Caudate nucleus (tissue), 63 donors: ENCODE measurements at places on chromosomes 5 and 9.

GRCh38 chr5:96747720-96748119 is 60.0 kb downstream of the ERAP1 start:
- no peak for DNase-seq

GRCh38 chr9:79945016-79945415 is 373.3 kb downstream of the TLE4 start:
- no peak for DNase-seq

- peak; percentile 25 for DNase-seq
Measured at GRCh38 chr9:135864447-135865049, 42.8 kb downstream of the CAMSAP1 start.

- no peak for DNase-seq
Measured at GRCh38 chr9:131545003-131545785, at the start of gene PRRT1B. Gene PRRT1B (plus strand): TSS chr9:131545523. CDS start chr9:131545616, 93 bp downstream.

- no peak for DNase-seq
Measured at GRCh38 chr5:149432376-149432775, 53.3 kb upstream of the IL17B start.

- no peak for DNase-seq
Measured at GRCh38 chr5:158911693-158912363, 187.9 kb downstream of the EBF1 start.

- DNase-seq: no peak
Measured at GRCh38 chr9:98702835-98703380, 5.8 kb downstream of the GABBR2 start.

- no peak for DNase-seq
Measured at GRCh38 chr5:63743096-63743798, 219.0 kb downstream of the HTR1A start.
